Hematopoietic multipotent progenitor cell treated with erythropoietin and hydrocortisone succinate and interleukin-3 and kit ligand, for 15 days (in vitro differentiated cells): ENCODE measurements at places on chromosomes 13 and 19.

DNA sequence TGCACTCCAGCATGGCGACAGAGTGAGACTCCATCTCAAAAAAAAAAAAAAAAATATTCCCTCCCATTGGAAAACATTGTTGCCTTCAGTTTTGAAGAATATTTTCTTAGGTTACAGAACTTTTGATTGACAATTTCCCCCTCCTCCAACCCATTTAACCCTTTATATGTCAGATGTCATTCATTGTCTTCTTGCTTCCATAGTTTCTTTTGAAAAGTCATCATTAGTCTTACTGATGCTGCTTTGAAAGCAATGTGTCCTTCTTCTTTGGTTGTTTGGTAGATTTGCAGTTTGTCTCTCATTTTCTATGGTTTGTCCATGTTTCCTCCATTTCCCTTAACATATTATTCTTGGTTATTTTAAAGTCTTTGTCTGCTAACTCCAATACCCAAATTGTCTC, 25.4 kb downstream of the ZNF558 start:
- DNase-seq, result no peak

DNA sequence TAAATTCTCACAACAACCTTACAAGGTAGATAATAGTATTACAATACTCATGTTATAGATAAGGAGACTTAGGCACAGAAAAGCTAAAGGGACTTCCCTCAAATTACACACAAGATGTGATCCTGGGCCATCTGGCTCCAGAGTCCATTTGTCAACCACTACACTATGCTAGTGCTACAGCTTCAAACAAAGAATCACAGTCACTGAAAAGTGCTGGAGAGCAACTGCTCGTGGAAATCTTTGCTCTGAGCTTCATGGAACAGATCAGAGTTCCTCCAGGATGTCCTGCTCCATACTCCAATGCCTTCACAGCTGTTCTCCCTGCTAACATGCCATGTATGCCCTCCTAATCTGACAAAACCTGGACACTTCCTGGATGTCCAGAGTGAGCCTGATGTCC, 271.2 kb downstream of the ENOX1 start:
- no peak for DNase-seq

- DNase-seq, result no peak
Observed at GRCh38 chr13:110183910-110184309, 123.0 kb downstream of the COL4A1 start.

DNA sequence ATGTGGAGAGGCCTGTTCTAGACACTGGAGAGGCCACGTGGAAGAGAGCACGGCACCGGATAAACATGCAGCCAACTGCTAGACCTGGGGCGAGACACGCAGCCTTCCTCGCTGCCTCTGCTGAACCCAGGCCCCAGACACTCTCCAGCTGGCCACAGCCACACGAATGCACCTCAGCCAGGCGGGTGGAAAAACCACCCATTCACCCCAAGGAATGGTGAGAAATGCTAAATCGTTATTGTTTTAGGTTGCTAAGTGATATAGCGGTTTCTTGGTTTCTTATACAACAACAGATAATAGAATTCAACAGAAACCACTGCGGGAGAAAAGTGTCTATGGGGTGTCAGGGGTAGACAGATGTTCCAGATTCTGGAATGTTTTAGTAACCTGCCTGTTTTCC, 52.5 kb downstream of the STK24 start:
- DNase-seq, result no peak

DNA sequence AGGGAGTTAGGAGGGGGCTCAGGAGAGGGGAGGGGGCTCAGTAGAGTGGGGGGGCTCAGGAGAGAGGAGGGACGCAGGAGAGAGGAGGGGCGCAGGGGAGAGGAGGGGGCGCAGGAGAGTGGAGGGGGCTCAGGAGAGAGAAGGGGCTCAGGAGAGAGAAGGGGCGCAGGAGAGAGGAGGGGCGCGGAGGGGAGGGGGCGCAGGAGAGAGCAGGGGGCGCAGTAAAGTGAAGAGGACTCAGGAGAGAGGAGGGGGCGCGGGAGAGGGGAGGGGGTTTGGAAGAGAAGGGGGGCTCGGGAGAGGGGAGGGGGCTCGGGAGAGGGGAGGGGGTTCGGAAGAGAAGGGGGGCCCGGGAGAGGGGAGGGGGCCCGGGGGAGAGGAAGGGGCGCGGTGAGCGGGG, 700 bp downstream of the MADCAM1 start:
- DNase-seq, result no peak

GRCh38 chr19:5205937-5206750, 134.5 kb downstream of the PTPRS start:
- DNase-seq, result no peak
